ENCODE measurements at places on chromosomes 16 and 17.

- no peak for DNase-seq
These were observed 32.2 kb downstream of the KIAA0753 start for GRCh38 chr17:6608321-6608720.

DNA sequence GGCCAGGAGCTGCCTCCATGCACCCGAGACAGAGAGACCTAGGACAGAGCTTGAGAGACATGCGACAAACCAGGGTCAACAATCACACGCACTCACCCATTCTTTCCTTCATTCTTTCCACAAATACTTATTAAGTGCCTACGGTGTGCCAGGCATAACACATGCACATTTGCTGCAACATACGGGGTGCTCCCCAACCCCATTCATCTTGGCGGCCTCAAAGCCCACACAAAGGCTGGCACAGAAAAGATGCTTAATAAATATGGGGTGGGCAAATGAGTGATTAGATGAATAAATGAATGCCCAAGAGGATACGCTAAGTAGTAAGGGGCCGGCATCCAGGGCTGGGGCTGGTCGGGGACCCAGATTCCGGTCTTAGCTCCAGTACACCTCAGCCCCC, 117.9 kb downstream of the ZNF423 start:
- no peak for DNase-seq

DNA sequence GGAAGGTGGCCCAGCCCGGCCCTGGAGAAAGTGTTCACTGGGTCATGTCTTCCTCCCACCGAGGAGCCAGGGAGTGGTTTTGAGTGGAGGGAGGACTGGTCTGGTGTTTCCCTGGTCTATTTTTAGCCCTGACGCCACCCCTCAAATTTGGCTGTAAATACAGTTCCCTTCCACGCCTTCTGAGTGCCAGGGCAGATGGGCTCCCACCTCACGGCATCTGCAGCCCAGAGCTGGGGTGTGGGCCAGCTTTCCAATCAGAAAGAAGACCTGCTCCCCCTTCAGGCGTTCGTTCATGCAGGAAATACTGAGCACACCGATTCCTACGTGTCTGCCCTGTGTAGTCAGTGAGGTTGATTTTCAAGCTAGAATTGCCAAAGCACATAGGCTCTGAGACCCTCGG, 53.7 kb downstream of the SNX20 start:
- DNase-seq = no peak

- no peak for DNase-seq
These were observed 3.3 kb upstream of the STH start for GRCh38 chr17:45995627-45996270.

DNA sequence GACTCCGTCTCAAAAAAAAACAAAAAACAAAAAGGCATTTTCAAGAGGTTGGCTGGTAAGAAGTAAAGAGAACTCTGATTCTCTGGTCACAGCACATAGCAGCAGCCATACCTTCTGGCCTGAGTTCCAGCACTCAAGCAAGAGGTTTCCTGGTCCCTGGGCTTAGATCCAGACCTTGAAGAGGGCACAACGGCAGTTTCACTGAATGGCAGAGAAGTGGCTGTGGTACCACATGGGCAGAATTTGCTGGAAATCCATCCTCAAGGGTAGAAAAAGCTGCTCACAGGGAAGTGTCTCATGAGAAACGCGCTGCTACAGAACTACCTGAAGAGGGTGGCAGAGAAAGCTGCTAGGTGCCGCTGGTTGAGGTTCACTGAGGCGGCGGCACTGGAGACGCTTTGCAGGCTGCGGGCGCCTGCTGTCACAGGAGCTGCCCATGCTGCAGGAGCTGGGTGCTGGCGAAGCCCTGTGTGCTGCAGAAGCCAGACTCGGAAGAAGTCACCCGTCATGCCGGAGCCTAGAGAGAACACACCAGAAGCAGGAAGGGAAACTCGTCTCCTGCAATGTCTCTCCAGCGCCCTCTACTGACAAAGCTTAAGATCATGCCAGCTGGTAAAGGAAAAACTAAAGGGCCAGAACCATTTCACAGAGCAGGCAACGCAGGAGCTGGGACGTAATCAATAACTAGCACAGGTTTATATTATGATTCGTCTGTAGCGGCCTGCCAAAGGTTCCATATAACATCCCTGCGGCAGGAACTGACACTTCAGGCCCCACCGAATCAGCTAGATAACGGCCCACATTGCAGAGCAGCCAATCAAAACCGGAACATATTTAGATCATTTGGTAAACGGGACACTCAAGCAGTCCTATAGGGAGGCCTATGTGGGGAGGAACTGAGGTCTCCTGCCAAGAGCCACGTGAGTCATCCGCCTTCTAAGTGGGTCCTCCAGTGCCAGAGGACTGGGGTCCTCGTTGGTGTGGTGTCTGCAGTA, 5.4 kb upstream of the ZNF213 start:
- DNase-seq = no peak

DNA sequence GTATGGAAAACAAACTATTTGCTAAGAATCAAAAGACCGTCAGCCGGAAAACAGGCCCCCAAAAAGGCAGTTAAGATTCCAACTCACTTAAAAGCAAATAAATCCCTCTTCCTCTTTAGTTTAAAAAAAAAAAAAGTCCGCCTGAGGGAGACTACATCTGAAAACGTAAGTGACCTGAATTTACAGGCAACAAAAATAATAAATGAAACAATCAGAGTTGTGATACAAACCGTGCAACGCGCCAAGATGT, 1.1 kb downstream of the KANSL1 start:
- no peak for DNase-seq

Data from AG04449 (cell line).